ENCODE measurements at places on chromosomes 11 and 22.

- DNase-seq: no peak
Measured at GRCh38 chr22:17910561-17911311, 113.6 kb downstream of the MICAL3 start.

DNA sequence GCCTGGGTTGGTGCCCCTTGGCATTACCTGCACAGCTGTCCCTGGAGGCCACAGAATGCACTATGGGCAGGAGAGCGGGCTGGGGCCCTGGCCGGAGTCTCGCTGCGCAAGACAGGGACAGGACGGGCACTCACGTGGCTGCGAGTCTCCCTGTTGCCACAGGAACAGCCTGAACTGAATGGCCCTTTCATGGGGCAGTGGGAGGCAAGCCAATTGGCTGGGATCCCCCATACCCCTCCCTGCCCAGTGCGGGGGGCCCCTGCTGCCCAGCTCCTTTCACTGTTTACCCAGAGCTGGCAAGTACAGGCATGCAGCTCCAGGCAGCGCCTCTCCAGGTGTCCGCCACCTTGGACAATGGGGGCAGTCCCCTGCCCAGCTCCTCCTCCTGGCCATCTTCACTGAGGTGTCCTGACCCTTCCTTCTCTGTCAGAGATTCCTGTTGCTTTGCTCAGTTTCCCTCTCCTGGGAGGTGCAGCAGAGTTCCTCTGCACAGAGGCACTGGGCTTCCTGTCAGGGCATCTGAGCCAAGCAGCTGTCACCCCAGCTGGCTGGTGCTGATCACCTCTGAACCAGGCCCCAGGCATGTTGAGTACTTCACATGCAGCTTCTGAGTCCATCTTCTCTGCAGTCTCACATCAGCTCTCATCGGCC is 5.2 kb downstream of the USP2 start:
- DNase-seq: no peak

GRCh38 chr11:110130642-110131238 is 37.5 kb downstream of the ZC3H12C start:
- DNase-seq: no peak

GRCh38 chr11:7528514-7529049 is 14.8 kb downstream of the PPFIBP2 start:
- no peak for DNase-seq

DNA sequence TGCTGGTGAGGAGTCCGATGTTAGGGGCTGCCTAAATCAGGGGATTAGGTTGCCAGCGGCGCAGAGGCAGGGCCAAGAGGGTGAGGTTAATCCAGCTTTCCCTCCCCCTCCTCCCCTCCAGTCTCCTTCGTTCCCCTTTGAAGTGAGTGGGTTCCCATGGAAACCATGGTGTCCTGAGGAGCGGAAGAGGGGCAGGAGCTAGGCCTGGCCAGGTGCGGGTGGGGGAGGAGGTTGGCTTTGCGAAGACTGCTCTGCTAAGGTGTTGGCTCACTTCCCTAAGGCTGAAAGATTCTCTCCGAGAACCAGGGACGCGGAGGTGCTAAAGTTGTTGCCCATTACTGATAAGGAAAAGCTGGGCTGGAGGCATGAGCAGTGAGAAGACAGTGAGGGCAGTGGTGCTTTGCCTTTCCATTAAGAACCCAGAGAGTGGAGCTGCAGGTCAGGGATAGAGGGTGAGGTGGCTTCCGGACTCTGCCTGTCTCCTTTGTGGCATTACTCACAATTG is 124.6 kb downstream of the FEZ1 start:
- no peak for DNase-seq

DNA sequence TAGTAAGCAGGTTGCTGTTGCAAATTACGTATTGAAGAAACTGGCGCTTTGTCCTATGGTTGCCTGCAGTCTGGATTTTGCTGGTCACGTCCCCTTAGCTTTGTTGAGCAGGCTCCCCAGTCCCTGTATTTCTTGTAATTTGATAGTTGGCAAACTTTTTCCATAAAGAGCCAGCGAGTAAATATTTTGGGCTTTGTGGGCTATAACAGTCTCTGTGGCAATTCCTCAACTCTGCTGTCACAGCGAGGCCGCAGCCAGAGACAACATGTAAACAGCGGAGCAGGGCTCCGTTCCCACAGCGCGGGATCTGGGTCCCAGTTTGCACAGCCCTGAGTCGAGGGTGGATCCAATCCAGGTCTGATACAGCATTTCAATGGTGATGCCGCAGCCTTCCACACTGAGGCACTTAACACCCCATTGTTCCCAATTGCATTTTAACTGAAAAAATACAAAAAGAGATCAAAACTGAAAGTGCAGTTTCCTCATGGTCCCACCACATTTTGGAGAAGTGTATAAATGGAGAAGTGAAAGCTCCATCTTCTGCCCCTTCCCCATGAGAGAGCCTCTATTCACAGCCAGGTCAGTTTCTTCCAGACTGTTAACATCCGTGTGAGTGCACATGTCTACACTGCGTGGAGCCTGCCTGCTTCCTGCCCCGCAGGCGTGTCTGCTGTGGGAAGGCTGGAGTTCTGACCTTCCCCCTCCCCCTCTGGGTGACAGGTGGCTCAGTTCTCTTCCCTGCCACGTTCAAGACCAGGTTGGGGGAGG is 89.1 kb downstream of the RPS6KA4 start:
- peak; percentile 60 for DNase-seq

DNA sequence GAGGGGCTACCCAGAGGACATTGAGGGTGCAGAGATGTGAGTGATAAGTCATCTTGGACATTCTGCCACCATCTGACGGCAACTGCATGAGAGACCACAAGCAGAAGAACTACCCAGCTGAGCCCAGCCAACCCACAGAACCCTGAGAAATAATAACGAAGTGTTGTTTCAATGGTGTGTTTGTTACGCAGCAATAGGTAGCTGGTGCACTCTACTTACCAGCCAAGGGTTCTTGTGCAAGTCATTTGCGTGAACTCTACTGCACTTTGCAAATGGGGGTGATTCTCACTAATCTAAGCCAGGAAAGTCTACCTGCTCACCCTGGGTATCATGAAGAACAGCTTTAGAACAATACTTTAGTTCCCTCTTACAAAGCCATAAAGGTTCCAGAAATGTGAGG is 15.8 kb upstream of the CELSR1 start:
- no peak for DNase-seq

DNA sequence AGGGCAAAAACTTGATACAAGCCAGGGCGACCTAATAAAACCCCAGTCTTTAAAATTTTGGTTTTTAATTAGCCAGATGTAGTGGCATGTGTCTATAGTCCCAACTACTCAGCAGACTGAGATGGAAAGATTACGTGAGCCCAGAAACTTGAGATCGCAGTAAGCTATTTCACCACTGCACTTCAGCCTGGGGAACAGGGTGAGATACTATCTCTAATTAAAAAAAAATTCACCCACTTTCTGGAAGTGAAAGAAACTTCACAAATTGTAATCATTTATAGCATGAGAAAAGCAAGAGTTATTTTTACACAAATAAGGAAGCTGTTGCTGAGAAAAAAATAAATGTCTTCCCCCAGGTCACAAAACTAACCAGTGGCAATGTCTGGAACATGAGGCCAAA is 882 bp upstream of the GLYATL2 start:
- DNase-seq: no peak

DNA sequence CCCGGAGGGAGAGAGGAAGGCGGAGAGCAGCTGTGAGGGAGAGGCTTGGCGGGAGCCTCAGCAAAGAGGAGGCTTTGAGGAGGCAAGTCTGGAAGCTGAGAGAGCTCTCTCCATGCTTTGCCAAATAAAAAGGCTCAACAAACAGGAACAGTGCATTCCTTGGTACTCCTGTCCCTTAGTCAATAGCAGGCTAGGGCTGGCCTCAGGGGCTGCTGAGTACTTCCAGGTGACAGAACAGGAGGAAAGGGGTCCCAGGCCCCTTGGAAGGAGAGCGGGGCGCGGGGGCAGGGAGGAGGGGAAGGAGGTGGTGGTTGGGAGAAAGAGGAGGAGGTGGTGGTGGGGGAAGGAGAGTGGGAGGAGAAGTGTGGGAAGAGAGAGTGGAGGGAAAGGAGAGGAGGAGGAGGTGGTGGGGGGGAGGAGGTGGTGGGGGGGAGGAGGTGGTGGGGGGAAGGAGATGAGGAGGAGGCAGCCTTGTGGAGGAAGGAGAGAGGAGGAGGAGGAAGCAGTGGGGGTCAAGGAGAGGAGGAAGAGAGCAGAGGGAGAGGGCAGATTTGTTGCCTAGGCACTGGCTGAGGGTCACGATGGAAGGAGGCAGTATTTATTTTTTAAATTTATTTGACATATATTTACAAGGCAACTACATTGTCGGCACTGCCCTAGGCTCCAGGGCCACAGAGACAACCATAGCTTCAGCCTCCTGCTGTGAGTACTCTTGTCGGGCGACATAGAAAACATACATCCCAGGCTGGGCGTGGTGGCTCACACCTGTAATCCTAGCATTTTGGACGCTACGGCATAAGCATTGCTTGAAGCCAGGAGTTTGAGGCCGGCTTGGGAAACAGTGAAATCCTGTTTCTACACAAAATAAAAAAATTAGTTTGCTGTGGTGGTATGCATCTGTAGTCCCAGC is 74.2 kb upstream of the ZBED5 start:
- no peak for DNase-seq

GRCh38 chr11:23317816-23318215 is 457.5 kb upstream of the CCDC179 start:
- no peak for DNase-seq

GRCh38 chr11:91819777-91820176 is 404.8 kb upstream of the FAT3 start:
- no peak for DNase-seq

GRCh38 chr11:77230878-77231605 is 70.4 kb downstream of the GDPD4 start:
- no peak for DNase-seq

- no peak for DNase-seq
Measured at GRCh38 chr11:130168105-130168504, 8.5 kb downstream of the ST14 start.

GRCh38 chr11:64710418-64711137 is 12.4 kb downstream of the NRXN2 start:
- DNase-seq: no peak

DNA sequence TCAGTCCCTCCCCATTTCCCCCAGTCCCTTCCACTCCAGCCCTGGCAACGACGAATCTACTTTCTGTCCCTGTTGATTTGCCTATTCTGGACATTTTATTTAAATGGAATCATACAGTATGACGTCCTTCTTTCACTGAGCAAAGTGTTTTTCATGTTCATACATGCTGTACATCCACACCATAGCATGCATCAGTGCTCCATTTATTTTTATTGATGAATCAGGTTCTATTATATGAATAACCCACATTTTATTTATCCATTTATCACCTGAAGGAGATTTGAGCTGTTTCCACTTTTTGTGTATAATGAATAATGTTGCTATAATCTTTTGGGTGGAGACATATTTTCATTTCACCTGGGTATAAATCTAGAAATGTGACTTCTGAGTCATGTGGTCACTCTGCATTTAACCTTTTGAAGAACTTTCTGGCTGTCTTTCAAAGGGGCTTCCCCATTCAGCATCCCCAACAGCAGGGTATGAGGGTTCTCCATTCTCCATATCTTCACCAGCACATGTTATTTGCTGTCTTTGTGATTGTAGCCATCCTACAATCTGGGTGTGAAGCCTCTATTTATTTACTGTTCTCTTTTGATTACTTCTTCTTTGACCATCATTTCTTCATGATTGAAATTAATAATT is 531.7 kb downstream of the ETS1 start:
- DNase-seq: no peak

DNA sequence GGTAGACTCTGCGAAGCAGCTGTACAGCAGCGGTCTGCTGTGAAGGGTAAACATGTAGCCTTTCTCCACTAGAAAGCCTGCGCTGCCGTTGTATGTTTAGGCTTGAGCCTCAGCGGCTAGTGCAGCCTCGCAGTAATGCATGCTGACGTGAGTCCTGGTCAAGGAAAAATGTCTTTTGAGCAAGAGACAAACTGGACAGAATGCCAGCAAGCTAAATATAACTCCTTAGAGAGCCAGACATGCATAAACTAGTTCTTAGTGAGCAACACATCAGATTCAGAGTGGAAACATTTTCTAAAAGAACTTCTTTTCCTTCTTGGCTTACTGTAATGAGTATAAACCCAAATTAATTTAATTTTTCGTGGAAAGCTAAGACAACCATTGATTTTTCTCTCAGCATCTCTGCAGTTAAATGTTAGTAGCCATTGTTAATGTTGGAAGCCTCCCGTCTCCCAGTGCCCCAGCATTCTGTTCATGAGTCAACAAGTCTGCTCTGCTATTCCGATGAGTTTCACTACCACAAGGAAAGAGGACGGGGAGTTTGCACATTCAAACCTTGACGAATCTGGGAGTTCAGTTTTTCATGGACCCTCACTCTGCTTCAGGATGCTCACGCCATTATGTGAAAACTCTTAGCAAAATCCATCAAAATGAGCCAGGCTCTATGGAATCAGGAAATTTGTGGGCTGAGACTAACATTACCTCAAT is 51.4 kb downstream of the JAM3 start:
- DNase-seq: no peak

GRCh38 chr11:18046116-18046777 is at the start of gene TPH1:
TSS of gene TPH1 (minus strand) at chr11:18046269. CDS start at chr11:18040762, 5,507 bp downstream.
- DNase-seq: no peak

DNA sequence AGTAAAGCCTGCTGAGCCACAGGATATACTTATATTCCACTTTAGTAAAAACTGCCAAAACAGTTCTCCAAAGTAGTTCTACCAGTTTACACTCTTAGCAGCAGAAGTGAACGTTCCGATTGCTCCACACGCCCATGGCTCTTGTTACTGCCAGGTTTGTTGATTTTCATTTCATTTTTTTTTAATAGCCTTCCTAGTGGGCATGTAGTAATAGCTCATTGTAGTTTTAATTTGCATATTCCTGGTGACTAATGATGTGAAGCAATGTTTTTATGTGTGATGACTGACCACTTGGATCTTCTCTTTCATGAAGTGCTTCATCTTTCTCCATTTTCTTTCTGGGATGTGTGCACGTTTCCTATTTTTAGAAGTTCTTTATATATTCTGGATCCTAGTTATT is 4.8 kb upstream of the C11orf97 start:
- no peak for DNase-seq

GRCh38 chr11:112227471-112227870 is 1.2 kb downstream of the PTS start:
- no peak for DNase-seq

DNA sequence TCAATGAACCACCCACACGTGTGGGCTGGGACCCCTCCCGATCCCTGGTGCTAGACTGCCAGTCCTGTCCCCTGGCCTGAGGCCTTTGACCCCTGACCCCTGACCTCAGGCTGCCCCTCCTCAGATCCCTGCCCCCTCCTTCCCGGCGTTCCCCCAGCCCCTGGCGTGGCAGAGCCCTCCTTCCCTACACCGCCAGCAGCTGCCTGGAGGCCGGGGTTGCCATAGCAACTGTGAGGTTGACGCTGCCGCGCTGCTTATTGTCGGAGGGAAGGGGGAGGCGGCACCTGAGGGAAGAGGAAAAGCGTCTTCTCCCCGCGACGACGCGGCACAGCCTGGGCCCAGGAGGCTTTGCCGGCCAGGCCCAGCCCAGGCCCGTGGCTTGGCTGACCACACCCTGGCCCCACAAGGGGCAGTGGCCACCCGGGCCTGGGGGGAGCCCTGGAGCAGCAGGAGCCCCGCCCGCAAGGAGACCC is 32.6 kb downstream of the SHANK3 start:
- DNase-seq: no peak

GRCh38 chr11:66696146-66696545 is 18.5 kb upstream of the RBM4B start:
- no peak for DNase-seq

- DNase-seq: no peak
Measured at GRCh38 chr11:13251966-13252365, 25.6 kb upstream of the BMAL1 start.
